RCC 7860 (cell line): ENCODE measurements at places on chromosomes 1 and 21.
A peak's percentile ranks its signal among the peaks of the same experiment; 100 is the strongest.

- DNase-seq: peak; percentile 45
Measured at GRCh38 chr1:83034851-83035250, 964.1 kb downstream of the TTLL7 start.

- DNase-seq: no peak
Measured at GRCh38 chr1:185328255-185328654, 11.2 kb upstream of the IVNS1ABP start.

GRCh38 chr1:180534214-180534613 lies 24.6 kb upstream of the OVAAL start:
- no peak for DNase-seq

- DNase-seq: no peak
Measured at GRCh38 chr1:3327936-3328590, 126.4 kb upstream of the ARHGEF16 start.

- no peak for DNase-seq
Measured at GRCh38 chr1:73671530-73671929, 526.4 kb downstream of the LRRIQ3 start.

GRCh38 chr1:43454270-43455011 lies 710 bp upstream of the HYI start:
- peak; percentile 53 for DNase-seq

- DNase-seq: no peak
Measured at GRCh38 chr1:110150330-110151174, at the start of gene SLC6A17. SLC6A17 (plus strand) TSS chr1:110150494; CDS start chr1:110166930, 16,436 bp downstream.

- DNase-seq: no peak
Measured at GRCh38 chr21:42570841-42571387, 57.3 kb downstream of the SLC37A1 start.

- DNase-seq: no peak
Measured at GRCh38 chr1:246772686-246773085, 48.5 kb downstream of the SCCPDH start.

DNA sequence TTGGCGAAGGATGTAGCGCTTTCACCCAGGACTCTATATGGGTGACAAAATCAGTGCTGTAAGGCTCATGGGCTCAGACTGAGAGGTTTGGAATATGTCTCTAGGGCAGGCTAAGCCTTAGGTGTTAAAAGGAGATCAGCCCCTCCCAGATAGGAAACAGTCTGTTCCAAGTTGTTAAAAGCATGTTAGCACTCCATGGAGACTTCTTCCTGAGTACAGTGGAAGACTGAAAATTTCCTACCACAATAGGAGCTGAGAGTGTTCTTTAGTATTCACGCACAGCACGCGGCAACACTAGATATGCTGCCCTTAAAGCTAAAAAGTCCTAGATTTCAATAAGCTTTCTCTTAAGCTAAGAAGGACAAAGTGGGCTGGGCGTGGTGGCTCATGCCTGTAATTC lies 122.1 kb downstream of the TRABD2B start:
- DNase-seq: no peak

- no peak for DNase-seq
Measured at GRCh38 chr1:227343206-227343605, 24.9 kb upstream of the CDC42BPA start.

GRCh38 chr1:181608948-181609347 lies 125.6 kb downstream of the CACNA1E start:
- DNase-seq: no peak
